ENCODE measurements at places on chromosomes 2 and 18.

DNA sequence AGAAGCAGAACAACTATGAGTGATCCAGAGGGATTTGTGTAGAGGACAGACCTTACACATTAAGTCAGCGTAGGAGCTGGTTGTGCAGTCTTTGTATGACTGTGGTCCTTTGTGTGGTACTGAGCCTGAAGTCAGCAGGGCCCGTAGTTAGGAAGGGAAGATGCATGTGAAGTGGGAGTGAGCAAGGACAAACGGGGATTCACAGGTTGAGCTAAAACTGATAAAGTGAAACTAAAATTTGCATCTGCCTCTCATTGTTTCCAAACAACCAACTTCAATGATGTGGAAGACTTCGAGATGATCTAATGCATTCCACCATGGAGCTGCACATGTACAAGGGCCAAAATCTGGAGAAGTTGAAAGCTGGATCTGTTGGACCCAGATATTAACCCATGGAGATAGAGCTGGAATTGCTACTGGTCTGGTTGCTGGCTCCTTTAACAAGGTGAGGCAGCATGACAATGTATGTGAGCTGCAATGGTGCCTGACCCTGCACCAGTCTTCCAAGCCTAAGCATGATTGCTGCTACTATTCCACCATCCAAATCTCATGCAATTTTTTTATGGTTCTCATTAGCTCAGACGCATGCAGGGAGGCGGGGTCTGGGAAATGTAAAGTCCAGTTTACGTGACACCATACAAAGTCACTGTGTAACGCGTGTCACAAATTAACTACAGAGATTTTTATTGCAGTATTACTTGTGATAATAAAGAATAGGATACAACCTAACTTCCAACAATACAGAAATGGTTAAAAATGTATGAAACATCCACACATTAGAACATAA lies 12.1 kb upstream of the CYBRD1 start:
- no peak for DNase-seq

DNA sequence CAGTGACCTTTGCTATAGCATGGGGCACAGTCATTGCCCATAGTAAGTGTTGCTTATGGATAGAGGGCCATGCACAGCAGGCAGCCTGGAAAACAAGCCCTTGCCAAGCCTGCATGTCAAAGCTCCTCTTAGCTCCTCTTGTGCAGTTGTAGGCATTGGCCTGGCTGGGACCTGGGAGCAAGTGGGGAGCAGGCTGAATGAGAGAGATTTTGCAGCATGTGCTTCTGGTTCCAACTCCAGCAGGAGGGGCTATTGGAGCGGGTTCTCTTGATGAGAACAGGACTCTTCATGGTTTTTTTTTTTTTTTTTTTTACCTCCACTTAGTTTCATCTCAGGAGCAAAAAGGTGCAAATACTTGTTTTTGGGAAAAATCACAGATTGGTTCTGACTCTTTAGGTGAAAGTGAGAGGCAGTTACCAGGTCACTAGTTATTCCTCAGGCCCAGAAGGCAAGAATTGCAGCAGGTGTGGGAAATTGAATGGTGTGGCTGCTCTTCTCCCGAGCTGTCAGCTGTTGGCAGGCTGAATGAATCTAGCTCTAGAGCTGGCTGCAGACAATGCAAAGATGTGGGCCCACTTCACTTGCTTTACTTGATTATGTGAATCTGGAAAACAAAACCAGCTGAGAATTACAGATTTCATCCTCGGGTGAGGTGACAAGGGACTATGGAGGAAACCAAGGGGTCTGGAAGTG lies 95.9 kb downstream of the MAP4K4 start:
- no peak for DNase-seq

- no peak for DNase-seq
Measured at GRCh38 chr2:241103176-241103595, 1.1 kb upstream of the MTERF4 start.

- peak; percentile 100 for DNase-seq
Measured at GRCh38 chr2:234981197-234982095, 29.6 kb downstream of the SH3BP4 start.

DNA sequence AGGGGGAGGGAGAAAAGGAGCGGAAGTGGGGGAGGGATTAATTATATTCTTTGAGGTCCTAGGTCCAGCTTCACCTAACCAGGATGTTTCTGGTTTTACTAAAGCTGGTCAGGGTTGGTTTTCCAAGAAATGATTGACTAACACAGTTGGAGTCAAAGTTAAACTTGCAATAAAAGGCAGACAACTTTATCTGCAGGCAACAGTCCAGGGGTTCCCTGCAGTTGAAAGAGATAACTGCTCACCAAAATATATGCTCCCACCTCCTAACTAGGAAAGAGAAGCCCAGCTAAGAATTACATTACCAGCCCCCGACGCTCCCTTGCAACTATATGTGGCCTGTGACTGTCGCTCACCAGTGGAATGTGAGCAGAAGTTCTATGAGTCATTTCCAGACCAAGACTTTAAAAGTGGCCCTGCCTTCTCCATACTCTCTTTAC lies 140.0 kb upstream of the PKDCC start:
- no peak for DNase-seq

DNA sequence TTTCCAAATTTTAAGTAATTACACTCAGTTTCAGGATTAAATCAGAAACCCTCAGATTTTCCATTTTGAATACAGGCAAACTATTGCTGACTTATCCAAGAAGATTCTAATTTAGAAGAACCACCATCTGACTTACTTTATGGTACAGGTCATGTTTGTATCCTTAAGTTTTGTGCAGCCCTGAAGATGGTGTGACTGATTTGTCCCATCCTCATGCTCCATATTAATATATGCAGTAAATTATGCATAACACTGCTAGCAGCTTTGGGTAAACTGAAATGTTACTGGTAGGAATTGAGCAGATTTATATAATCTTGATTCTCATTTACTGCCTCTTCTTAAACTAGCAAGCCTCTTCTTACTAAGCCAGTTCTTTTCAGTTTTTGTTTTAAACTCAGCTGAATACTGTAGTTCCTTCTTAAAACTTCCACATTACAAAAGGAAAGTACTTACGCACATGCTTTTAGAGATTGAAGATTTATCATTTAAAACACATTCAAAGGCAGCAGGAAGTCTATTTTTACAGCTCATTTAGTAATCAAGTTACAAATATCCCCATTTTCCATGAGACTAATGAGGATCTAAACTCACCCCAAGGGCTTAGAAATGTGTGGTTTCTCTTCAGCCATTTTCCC lies 25.7 kb downstream of the MEX3C start:
- DNase-seq, result no peak

- DNase-seq, result peak; percentile 97
Measured at GRCh38 chr2:19796035-19796695, 105.6 kb downstream of the TTC32 start.

DNA sequence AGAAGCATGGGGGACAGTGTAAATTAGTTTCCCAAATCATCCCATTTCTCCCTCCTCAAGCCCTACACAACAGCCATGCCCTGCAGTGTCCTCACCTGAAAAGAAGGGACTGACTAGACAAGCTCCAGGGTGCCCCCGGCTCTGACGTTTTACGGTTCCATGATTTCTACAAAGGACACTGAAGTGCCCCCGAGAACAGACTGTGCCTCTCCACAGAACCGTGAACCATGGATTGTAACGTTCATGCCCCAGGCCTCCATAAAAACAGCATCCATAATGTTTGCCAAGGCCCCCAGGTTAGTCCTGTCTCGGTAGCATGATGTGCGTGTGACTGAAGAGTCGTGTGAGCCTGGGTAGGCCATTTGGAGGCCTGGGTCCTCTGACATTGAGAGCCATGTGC lies 7.0 kb upstream of the ACOXL start:
- DNase-seq, result no peak

GRCh38 chr2:208713066-208713745 lies 306.6 kb downstream of the PTH2R start:
- no peak for DNase-seq

- no peak for DNase-seq
Measured at GRCh38 chr2:9777081-9777480, 66.2 kb upstream of the TAF1B start.

DNA sequence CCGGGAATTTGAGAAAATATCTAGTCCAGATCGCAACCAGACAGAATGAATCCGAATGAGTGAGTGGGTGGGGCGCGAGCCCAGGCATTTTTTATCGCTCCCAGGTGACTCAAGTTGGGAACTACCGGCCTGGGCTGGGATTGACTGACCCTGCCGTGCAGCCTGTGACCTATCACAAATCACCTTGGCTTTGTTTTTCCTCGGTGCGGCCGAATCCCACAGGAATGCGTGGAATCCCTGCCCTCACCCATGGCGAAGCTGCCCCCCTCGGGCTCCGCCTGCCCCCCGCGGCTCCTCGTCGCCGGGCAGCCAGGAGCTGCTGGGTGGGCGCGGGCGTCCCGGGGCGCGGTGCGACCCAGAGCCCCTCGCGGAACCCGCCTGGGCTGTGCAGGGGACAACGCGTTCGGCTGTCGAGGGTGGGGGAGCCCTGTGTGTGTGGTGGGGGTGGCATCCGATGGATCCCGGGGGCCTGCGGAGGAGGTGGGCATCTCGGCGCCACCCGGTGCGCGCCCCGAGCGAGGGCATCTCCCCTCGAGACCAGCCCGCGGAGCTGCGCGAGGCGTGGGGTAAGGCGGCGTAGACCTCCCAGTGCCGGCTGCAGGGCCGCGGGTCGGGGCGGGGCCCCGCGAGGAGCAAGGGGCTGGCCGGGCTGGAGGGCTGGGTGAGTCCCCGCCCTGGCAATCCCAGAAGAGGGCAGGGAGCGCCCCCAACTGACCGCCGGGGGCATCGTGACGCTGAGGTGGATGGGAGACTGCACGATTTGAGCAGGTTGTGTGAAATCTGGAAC lies 16.5 kb downstream of the B3GNT7 start:
- DNase-seq, result peak; percentile 27
